Natural killer cell (primary cell): ENCODE measurements at places on chromosomes 5 and 9.

DNA sequence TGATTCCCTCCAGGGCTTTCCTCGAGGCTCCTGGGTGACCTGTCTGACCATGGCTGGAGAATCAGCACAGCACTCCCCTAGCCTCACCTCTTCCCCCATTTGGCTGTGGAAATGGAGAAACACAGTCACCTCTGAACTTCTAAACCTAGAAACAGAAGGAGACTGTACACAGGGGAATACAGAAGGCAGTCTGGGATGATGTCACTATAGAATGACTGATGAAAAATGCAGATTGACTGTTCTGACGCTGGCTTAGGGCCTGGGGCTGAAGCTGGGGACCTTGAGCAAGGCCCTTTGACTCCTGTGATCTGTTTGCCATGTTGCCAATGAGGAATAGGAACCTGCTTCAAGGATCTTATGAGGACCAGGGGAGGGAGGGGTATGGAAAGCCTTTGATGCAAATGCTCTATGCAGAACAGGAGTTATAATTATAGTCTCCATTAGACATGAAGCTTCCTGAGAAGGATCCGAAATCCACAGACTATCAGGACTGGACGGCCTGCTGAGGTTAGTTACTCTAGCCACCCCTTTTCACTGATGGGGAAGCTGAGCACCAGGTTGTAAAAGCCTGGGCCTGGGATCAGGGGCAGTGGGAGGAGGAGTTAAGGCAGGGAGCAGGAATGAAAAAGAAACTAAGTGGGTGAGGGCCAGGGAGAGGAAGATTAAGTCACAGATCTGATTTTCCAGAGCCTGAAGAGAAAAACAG lies 24.4 kb upstream of the ANXA6 start:
- no peak for DNase-seq

GRCh38 chr5:121292664-121293063 lies 559.0 kb upstream of the FTMT start:
- DNase-seq, result no peak

- DNase-seq, result no peak
Observed at GRCh38 chr5:133059621-133060020, 7.8 kb downstream of the HSPA4 start.

GRCh38 chr9:29339387-29339786 lies 1766.1 kb upstream of the C9orf72 start:
- no peak for DNase-seq

GRCh38 chr5:91556-92263 lies at the start of gene PLEKHG4B:
PLEKHG4B (plus strand) TSS chr5:92168; CDS start chr5:92232, 64 bp downstream.
- no peak for DNase-seq

GRCh38 chr5:65779643-65780042 lies 57.6 kb downstream of the NLN start:
- no peak for DNase-seq

DNA sequence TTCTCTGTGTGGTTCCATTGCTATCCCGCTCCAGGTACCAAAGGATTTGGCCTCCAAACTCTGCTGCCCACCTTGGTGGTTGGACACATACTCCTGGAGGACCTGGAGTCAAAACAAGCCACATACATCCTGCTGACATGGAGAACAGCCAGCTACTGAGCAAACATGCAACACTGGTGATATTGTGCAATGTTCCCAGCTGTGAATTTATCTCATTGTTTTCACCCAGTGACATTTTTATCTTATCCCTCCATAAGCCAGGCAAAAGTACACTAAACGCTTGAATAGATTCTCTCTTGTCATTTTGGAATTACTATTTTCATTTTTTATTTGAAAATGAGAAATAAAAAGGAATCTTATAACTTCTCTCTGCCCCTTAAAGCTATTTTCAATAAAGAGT lies 11.1 kb upstream of the CTSL start:
- DNase-seq, result no peak

DNA sequence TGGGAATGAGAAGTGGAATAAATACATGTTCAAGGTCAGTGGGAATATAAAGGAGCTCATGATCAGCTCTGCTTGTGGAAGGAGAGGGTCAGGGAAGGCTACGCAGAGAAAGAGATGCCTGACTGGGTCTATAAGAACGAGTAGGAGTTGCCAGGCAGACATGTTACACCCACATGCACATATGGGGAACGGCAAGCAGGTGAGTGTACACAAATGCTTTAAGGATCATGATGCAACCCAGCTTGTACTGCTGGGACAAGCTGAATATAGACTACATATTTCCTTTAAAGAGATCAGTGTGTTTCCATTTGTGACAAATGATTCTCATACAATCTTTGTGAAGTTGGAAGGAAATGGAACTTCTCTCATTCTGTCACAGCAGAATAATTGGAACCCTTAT lies 141.7 kb downstream of the SPOCK1 start:
- no peak for DNase-seq

DNA sequence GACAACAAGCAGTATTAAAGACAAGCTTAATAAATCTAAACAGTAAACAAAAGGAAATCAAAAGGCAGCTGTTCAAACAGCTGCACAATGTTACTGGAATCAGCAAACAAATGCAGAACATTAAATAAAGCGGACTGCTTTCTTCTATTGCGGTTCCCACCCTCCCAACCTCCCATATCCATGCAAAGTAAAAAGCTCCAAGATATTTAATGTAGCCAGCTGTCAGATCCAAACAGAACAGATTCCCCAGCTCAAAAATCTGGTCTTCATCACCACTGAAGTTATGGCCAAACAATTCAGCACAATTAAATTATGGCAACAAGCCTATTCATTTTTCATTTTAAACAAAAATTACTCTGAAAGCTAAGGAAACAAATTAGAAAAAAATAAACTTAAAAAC lies 75.9 kb downstream of the SLC38A9 start:
- DNase-seq, result no peak

DNA sequence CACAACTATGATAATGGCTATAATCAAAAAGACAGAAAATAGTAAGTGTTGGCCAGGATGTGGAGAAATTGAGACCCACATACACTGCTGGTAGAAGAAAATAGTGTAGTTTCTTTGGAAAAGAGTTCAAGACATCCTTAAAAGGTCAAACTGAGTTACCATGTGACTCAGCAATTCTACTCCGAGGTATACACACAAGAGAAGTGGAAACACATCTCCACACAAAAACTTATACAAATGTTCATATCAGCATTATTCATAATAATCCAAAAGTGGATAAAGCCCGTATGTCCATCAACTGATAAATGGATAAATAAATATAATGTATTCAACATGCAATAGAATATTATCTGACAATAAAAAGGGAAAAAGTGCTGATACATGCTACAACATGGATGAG lies 532.2 kb downstream of the NR2F1-AS1 start:
- DNase-seq, result no peak

DNA sequence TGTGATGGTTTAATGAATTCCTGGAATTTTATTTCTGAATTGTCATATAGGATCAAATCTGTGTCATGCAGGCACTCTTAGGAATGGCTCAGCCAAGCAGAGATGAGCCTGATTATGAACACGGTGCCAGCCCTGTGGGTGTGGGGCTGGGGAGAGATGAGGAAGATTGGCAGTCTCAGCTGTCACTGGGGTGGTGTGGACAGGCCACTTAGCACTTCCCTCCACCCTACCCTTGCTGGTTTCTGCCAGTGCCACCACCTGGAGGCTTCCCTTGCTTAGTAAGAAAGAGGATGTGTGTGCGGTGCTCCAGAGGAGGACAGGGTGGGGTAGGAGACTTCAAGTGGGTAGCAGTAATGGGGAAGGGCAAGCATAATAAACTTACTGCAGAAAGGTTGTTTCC lies 226.6 kb downstream of the CD180 start:
- DNase-seq, result no peak

DNA sequence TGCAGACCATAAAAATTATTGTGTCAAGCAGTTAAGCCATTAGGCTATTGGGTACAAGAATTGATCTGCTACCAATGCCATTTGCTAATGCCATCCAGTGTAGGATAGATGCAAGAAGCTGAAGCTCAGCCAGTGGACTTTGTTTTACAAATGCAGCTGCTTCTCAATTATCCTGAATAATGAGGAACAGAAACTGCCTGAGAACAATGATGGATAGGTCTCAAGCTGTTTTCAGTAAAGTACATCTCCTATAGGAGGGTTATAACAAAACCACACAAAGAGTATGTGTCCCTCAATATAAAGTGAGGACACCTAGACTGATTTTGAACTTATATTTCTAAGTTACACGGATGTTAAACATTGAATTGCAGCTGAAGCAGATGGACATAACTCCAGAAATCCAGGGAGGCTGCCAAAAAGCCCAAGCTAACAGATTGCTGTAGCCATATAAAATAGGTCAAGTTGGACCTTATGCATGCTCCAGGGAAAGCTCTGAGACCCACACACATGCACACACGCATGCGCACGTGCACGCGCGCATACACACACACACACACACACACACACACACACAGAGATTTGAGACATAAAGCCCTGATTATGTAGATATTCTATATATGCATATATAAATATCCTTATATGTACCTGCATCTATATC lies 482.7 kb upstream of the CD180 start:
- DNase-seq, result no peak

DNA sequence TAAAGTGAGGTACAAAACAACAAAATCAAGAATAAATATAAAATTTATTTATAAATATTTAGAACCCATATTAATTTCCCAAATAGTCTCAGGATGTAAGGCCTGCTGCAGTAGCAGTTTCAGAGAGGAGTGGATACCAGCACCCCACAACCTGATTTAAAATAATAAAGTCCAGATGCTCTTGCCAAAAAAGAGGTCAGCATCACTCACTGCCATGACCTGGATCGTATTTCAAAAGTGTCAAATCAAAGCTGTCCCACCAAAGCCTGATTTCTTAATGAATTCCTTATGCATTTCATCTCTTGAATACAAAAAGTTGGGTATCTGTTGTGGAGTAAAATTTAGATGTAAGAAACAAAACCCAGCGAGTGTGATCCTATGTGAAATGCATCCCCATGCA lies 58.0 kb upstream of the ROR2 start:
- no peak for DNase-seq

GRCh38 chr9:117325110-117325731 lies 89.6 kb downstream of the ASTN2 start:
- DNase-seq, result no peak

DNA sequence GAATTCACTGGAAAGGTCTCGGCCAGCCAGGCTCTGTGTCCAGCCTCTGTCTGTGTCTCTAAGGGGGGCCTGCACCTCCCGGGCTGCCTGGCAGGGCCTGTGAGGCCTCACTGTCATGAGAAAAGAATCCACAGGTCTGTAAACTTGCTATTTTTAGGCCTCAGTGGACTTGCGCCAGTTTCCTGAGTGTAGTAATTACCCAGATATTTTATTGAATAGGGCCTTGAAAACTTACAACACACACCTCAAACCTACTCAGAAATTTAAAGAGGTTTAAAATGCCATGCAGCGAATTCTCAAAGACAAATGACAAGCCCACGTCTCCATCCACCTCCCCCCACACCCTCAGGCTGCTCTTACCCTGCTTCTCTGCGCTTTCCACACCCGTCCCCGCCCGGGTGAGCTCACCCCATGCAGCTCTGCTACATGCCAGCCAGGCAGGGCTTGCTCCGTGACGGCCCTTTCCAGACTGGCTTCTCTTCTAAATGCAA lies 8.8 kb upstream of the TENT4A start:
- DNase-seq, result no peak

DNA sequence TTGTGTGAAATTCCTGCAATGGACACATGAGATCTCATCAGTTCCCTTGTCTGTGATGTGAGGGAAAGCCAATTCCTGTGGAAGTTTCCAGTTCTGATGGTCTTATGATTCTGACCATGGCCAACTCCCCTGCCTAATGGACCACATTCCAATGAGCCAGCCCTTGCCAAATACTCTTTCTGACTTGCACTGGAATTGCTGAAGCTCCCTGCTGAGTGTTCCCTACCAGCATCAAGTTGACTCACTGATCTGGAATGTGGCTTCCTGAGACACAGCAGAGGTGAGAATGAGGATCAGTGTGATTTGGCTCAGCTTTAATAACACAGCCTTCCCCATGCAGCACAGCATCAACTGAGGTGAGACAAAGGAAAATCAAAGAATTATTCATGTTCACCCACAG lies 427.8 kb downstream of the KDM4C start:
- no peak for DNase-seq

DNA sequence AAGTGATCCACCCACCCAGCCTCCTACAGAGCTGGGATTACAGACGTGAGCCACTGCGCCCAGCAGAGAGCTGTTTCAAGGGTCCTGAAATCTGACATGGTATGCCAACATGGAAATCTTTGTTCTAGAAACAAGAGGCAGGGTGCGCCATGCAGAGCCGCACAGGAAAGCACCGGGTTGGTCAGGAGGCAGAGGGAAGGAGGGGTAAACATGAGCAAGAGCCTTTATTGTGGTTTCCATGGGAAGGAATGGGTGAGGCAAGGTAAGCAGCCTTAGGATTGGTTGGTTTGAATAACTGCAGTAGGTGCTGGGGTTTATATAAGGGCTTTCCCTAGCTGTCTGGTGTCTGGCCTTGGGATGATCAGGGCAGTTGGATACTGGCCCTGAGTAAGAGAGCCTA lies 5.5 kb upstream of the EXOSC2 start:
- DNase-seq, result peak; percentile 35

- DNase-seq, result peak; percentile 75
Observed at GRCh38 chr9:91775011-91775707, 174.9 kb downstream of the ROR2 start.

GRCh38 chr9:132207839-132208615 lies 46.2 kb downstream of the NTNG2 start:
- DNase-seq, result no peak

DNA sequence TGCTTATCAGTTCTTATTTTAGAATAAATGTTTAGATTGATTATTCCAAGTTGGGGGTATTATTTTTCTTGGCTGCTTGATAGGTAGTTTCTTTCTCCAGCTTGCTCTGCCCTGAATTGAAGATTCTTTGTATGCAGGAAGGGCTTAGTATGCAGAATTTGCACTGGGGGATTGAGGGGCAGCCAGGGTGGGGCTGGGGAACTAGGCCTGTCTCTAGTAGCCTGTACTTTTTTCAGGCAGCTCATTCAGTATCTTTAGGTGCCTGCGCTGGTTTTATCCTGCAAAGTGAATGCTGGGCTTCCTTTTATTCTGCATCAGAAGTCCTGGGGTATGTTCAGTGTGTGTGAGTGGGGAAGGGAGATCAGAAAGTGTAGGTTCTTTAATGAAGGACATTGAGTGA lies 228.3 kb upstream of the ELL2 start:
- no peak for DNase-seq

DNA sequence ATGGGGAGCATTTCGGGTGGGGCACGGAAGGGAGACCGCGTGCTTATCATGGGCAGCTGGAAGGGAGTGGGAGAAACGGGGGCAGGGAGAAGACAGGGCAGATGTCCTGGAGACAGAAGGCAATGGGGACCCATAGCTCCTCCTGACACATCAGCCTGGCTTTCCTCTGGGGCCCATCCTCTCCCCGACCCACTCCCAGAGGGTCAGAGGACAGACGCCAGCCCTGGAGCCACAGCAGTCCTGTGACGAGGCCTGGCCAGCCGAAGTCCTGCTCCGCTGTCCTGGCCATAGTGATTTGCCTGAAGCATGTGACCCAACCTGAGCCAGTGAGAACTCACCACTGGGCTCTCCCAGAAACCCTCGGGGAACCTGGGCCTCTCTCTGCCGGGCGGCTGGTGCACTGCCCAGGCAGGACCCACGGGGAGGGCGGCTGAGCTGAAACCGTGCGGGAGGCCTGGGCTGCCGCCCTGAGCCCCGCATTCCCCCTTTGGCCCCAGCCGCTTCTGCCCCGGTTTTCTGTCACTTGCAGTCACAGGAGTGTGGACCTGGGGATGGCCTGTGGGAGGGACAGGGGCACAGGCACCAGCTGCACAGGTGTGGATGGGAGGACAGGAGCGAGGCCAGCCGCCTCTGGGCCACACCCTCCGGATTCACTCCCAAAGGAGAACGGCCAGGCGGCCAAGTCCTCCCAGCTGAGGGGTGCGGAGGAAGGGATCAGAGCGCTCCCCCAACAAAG lies 19.8 kb downstream of the ADAMTS2 start:
- DNase-seq, result no peak
